ENCODE measurements at places on chromosomes 11 and 22. TPM values are rescaled to one million over a fixed set of nuclear protein-coding genes. Genes with fewer than 3 reads are reported as not detected.

LUZP2 gene
- total RNA-seq: not detected

CRYBA4 gene
- total RNA-seq: not detected

OR52W1 gene
- not detected for total RNA-seq

UBQLNL gene
- not detected for total RNA-seq

CUL5 gene
- total RNA-seq: 13.2 TPM

MB gene
- total RNA-seq: 10.3 TPM

MAML2 gene
- 5.1 TPM for total RNA-seq

SMTNL1 gene
- total RNA-seq: not detected

MYEOV gene
- total RNA-seq: 104 TPM

CCDC87 gene
- 0.49 TPM for total RNA-seq

GLYAT gene
- total RNA-seq: not detected

GPR83 gene
- total RNA-seq: 0.08 TPM

TSSK2 gene
- not detected for total RNA-seq

VSIG10L2 gene
- not detected for total RNA-seq

OR2AT4 gene
- not detected for total RNA-seq

SLC25A45 gene
- 16.6 TPM for total RNA-seq

FADD gene
- total RNA-seq: 63.7 TPM

SLC43A3 gene
- total RNA-seq: 0.33 TPM

GAL3ST3 gene
- total RNA-seq: not detected

TRIM21 gene
- total RNA-seq: 23.7 TPM

PPM1F gene
- total RNA-seq: 16.5 TPM

C11orf42 gene
- total RNA-seq: not detected

MEI1 gene
- total RNA-seq: not detected

OAF gene
- total RNA-seq: 9.7 TPM

SART1 gene
- total RNA-seq: 46.1 TPM

BCL2L13 gene
- 35.9 TPM for total RNA-seq

OSBP2 gene
- total RNA-seq: 11.1 TPM

DKK3 gene
- 15.2 TPM for total RNA-seq

OR51I1 gene
- not detected for total RNA-seq

MYRF gene
- 18.9 TPM for total RNA-seq

MOGAT2 gene
- not detected for total RNA-seq

TREH gene
- not detected for total RNA-seq

ST3GAL4 gene
- 31.7 TPM for total RNA-seq

CDC42BPG gene
- 1.0 TPM for total RNA-seq

CARD16 gene
- not detected for total RNA-seq

BTBD18 gene
- not detected for total RNA-seq

OR8G1 gene
- total RNA-seq: not detected

OR8D4 gene
- not detected for total RNA-seq

RPL27A gene
- 2,410 TPM for total RNA-seq

DDX25 gene
- not detected for total RNA-seq

XNDC1N gene
- 3.4 TPM for total RNA-seq

MS4A1 gene
- not detected for total RNA-seq

SCARF2 gene
- 0.73 TPM for total RNA-seq

FANCF gene
- 6.8 TPM for total RNA-seq

CNGA4 gene
- total RNA-seq: 0.07 TPM

UBQLN3 gene
- not detected for total RNA-seq

OR51E2 gene
- not detected for total RNA-seq

MMP27 gene
- total RNA-seq: not detected

CCDC179 gene
- total RNA-seq: not detected

TPBGL gene
- 0.18 TPM for total RNA-seq

ABTB2 gene
- total RNA-seq: 44.8 TPM

MPZL2 gene
- 0.06 TPM for total RNA-seq

DDTL gene
- total RNA-seq: 2.3 TPM

LDHAL6A gene
- total RNA-seq: not detected

CARD10 gene
- total RNA-seq: 31.2 TPM

GUCY1A2 gene
- 0.05 TPM for total RNA-seq

CCDC73 gene
- total RNA-seq: not detected

FIBIN gene
- total RNA-seq: not detected

OR52E1 gene
- not detected for total RNA-seq
